CD8-positive, alpha-beta T cell (primary cell): ENCODE measurements at places on chromosomes 1 and 21.

- peak; percentile 71 for DNase-seq
These were observed 10.3 kb downstream of the INSRR start for GRCh38 chr1:156848461-156849150.

DNA sequence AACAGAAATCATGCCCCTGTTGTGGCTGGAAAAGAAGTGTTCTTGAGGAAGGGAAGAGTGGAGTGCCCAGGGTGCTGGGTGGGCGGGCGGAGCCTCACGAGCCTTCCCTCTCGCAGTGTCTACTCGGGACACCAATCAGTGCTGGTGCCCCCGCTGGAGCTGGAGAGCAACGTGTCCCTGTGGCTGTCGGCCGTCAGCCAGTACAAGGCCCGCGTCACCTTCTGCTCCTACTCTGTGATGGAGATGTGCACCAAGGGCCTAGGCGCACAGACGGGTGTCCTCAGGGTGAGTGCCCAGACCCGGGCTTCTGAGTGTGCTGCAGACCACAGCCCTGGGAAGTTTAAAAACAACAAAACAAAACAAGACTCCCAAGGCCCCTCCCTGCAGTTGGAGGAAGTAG lies 47.4 kb downstream of the S100B start:
- no peak for DNase-seq

DNA sequence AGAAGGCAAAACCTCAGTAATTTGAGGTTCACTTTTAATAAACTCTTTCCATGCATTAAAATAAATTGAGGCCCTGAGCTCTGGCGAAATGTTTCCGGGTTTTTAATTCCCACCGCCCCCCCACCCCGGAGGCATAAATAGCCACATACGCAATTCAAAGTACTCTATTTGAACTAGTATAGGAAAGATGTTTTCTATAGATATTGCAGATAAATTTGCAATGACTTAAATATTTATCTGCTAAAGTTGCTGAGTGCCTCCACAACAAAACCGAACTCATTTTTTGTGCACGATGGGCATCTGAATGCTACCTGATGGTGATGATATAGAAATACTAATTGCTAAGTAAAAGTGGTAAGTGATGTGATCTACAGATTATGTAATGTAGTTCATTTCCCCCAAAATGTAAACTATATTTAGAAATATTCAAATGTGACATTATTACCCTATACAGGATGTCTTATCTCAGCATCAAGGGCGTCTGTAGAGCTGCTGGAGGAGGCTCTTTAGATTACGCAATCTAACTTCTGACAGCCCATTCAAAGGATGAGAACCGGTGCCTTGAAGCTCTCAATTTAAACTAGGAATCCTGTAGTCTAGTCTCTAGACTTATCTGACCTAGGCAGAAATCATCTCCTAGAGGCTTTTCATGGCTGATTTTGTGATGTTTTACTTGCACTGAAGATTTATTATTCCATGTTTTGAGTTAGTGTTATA lies 8.5 kb downstream of the IRF2BP2 start:
- peak; percentile 39 for DNase-seq

DNA sequence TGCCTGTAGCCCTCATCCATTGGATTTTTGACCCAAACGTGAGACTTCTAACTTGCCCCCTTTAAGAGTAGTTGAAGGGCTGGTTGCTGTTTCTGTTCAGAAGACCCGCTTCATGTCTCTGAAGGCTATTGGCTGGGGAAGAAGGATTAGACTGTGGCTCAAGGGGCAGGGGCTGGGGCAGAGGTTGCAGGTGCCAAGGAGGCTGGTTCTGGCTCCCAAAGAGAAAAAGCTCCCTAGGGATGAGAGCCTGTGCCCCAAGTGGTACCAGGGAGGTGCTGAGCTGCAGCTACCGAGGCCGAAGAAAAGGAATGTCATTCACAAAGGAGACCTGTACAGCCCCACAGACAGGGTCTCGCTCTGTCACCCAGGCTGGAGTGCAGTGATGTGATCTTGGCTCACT lies 5.8 kb downstream of the WNT3A start:
- DNase-seq, result no peak

- no peak for DNase-seq
These were observed 22.1 kb downstream of the PLEKHO1 start for GRCh38 chr1:150171801-150172200.

GRCh38 chr1:38217316-38217715 lies 170.7 kb upstream of the POU3F1 start:
- no peak for DNase-seq

GRCh38 chr1:58862728-58863385 lies 79.0 kb upstream of the JUN start:
- DNase-seq, result no peak

- DNase-seq, result no peak
These were observed 4.9 kb downstream of the SLC5A9 start for GRCh38 chr1:48227165-48228013.
